ENCODE measurements at places on chromosomes 5 and 9. TPM values are rescaled to one million over a fixed set of nuclear protein-coding genes. Genes with fewer than 3 reads are reported as not detected.

Gene FGFR4
- total RNA-seq = 72.6 TPM

- no peak for DNase-seq
These were observed 28.6 kb upstream of the SLCO4C1 start for GRCh38 chr5:102324714-102325113.

DNA sequence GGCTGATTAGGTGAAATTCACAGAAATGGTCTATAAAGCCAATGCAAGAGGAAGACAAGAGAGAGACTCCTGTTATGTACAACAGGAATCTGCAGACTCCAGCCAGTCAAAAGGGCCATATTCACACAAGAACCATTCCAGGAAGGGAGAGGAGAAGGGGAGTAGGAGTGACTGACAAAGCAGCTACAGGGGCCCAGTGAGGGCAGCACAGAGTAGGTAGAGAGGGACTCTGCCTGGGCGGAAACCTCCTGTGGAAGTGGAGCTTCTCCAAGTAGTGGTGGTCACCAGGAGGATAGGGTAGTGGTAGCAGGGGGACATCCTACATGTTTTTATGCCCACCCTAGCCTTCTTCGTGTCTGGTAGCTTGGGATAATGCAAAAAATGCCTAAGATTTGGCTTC is 667.3 kb downstream of the ACTL7B start:
- DNase-seq = no peak

- no peak for DNase-seq
These were observed 512.6 kb downstream of the BNC2 start for GRCh38 chr9:16357828-16358227.

GRCh38 chr5:78404682-78405293 is 44.4 kb downstream of the SCAMP1 start:
- no peak for DNase-seq

DNA sequence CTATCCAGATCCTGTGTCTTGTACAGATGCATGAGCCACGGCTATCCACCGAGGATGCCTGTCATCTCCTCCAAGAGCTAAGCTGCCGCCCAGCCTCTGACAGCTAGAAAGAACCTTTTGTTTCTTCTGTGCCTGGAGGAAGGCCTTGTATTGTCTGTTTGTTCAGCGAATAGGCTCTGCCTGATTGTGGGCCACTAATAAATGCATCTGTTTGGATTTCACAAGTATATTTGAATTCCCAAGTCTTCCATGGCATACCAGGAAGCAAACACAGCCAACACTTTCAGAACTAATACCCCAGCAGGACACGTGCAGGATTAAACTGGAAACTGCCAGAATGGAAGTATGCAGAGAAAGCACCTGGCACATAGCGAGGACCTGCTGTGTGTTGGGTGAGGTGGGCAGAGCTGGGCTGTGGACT is 92.7 kb upstream of the NEURL1B start:
- DNase-seq = no peak

GRCh38 chr5:97888439-97888838 is 705.4 kb upstream of the RIOK2 start:
- no peak for DNase-seq

DNA sequence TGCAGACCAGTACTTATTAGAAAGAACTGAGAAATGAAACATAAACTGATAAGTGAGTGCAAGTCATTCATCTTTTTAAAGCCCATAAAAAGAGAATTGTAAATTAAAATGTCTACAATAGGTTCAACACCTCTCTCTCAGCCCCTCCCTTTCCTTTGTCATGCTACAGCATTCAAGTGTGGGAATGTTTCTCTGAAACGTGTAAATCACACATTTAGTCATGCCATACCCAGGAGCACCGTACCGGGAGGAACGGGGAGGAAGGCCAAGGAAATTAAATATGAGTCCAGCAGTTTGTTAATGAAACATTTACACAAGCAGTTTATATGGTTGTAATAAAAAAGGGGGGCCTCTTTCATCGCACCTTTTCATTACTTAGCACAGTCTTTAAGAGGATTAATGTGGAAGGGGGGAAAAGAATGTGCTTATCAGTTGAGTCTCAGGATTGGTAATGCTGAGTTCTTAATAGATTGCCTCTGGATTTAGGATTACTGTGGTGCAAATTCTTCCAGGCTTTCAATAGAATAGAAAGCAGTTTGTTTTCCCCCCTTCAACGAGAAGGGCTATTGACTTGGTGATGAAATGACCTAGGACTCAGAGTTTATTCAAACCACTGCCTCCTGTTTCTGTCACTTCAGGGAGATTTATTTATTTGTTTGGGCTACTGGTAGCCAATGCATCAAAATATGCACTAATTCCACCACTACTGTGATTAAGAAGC is 176.0 kb upstream of the ZNF608 start:
- DNase-seq = no peak

DNA sequence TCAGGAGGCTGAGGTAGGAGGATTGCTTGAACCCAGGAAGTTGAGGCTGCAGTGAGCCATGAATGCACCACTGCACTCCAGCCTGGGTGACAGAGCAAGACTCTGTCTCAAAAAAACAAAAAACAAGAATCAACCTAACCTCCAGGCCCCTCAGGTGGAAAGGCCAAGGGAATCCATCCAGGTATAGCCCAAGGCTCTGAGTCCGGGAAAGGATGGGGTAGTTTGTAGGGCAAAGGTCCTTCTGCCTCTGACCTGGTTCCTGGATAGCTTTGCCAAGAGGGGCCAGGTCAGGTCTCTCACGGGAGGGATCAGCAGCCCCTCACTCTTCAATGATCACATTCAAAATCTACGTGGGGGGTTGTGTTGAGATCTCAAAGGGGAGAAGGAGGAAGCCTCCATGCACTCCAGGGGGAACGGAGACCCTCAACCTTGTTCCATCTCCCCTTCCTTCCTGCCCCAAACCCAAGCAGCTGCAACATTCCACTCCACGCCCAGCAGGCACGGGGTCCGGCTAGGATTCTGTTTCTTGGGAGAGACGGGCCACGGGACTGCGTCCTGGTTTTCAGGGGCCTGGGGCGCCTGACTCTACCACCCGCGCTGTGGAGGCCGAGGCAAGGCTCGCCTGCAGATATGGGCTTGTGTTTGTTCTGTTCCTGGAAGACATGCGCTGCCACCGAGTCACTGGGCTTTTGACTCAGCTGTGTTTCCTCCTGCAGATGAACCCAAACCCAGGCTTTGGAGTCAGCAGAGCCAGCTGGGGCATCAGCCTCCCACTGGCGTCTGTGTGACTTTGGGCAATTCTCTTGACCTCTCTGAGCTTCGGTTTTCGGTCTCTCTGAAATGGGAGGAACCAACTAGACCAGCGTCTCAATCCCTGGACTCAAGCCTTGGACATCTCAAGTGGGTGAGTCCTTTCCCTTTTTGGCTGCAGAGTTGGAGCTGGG is 35.5 kb downstream of the PLPP7 start:
- DNase-seq = no peak

GRCh38 chr5:40220260-40220659 is 459.5 kb upstream of the PTGER4 start:
- DNase-seq = no peak

DNA sequence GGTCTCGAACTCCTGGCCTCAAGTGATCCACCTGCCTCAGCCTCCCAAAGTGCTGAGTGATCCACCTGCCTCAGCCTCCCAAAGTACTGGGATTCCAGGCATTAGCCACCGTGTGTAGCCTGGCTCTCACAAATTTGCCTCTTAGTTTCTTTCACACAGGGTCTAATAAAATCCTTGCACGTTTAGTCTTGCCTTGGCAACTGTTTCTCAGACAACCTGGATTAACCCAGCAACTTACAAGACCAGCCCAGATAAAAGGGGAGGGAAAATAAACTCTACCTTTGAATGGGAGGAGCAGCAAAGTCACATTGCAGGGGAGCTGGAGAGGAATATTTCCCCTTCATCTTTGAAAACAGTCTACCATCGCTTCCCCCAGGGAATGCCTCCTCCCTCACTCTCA is 29.3 kb upstream of the GNA14 start:
- no peak for DNase-seq

DNA sequence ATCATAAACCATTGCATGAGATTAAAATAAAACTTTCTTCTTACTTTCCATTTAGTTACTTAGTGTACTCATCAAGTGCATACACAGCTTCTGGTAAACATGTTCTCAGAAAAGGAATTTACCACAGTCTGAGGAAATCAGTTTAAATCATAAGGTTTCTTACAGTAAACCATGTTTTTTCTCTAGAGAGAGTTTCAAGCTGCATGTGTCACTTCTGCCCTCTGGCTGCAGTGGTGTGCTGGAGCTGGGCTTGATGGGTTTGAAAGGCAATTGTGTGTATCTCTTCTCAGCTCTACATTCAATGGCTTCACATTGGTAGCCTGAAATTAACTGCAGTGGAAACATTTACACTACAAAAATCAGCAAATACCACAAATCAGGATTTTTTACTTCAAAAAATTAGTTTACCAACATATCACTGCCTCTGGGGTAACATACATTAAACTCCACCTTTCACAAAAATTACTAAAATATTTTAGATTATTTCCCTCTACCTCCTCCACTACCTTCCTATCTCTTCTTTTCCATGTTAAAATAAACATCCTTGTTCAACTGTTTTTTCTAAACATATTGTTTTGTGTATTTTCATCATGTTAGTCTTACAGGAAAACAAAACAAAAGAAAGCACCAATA is 414.3 kb downstream of the ANXA1 start:
- no peak for DNase-seq

Data from liver (tissue), 10 donors.